Tibial artery (tissue), 4 donors: ENCODE measurements at places on chromosomes 13 and 19.

- no peak for DNase-seq
Measured at GRCh38 chr19:8085598-8086408, 33.2 kb downstream of the CCL25 start.

DNA sequence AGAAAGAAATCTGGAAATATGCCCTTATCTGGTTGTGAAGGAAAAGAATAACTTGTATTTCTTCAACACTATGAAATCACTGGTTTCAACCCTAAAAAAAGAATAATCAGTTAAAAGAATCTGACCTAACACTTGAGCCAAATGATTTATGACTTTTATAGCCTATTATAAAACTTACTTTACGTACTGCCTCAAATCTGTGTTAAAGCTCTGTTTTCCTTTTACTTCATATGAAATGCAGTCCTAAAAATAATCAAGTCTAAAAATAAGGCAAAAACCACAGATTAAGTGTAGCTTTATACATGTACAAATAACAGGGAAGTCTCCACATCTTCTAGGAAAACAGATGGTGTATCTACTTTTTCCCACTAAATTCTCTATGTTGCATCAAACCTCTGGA, 101.3 kb downstream of the VWA8 start:
- no peak for DNase-seq

DNA sequence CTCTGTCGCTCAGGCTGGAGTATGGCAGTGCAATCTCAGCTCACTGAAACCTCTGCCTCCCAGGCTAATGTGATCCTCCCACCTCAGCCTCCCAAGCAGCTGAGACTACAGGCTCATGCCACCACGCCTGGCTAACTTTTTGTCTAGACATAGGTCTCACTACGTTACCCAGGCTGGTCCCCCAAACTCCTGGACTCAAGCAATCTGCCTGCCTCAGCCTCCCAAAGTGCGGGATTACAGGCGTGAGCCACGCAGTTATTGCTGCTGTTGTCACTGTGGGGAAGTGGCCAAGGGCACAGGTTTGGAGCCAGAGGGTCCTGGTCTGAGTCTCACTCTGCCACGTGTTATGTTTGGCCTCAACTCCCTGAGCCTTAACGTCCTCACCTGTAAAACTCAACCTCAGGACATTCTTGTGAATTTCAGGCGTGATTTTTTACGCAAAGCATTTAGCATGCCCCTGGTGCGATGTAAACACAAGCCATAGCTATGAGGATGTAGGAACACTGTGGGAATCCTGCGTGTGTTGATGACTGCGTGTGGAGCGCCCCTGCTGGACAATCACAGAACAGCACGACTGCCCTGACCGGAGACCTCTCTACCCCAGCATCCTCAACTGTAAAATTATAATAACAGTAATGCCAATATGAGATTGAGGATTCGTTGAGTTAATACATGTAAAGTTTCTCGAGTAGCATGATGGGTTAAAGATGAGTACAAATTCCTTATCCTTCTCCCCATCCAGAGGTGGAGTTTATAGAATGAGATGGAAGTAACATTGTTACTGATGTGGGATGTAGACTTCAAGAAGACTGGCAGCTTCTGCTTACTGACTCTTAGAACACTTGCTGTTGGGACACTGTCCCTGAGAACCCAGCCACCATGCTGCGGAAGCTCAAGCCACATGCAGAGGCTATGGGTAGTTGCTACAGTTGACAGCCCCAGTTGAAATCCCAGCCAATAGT, 41.8 kb upstream of the PNMA8B start:
- DNase-seq, result peak; percentile 68

- no peak for DNase-seq
Measured at GRCh38 chr19:582497-583197, 7.0 kb upstream of the HCN2 start.

- no peak for DNase-seq
Measured at GRCh38 chr13:86554066-86554465, 754.8 kb upstream of the SLITRK6 start.

DNA sequence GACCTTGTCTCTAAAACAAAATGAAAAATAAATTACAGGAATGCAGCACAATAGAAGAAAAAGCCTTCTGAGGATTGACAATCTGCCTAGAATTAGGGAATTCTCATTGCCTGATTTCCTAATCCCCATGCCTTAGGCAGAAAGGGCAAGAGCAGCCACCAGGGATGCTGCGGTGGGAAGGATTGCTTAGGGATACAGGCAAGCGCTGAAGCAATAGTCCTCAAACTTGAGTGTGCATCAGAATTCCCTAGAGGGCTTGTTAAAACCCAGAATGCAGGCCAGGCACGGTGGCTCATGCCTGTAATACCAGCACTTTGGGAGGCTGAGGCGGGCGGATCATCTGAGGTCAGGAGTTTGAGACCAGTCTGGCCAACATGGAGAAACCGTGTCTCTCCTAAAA, 1.0 kb upstream of the OR7C2 start:
- no peak for DNase-seq

GRCh38 chr13:40494946-40495620, 171.4 kb downstream of the FOXO1 start:
- DNase-seq, result no peak

GRCh38 chr19:3844596-3844995, 24.2 kb downstream of the ZFR2 start:
- no peak for DNase-seq

- DNase-seq, result no peak
Measured at GRCh38 chr13:108383667-108384066, 114.1 kb downstream of the TNFSF13B start.

DNA sequence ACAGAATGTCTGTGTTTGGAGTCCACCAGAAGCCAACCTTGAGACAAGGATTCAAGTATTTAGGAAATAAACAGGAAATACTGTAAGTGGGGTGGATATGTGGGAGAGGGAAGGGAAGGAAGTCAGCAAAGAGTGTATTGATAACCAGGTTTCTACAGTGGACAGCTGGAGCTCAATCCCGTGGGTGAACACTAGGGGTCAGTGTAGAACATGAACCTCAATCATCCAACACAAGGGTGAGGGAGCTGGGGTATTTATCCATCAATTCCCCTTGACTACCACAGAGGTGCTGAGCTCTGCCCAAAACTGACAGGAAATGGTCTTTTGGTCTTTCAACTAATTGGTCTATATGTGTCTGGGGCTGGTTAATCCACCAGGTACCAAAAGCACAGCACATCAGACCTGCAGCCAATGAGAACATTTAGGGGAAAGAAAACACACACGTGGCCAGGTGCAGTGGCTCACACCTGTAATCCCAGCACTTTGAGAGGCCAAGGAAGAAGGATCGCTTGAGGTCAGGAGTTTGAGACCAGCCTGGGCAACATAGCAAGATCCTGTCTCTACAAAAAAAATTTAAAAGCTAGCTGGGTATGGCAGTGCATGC, 5.6 kb upstream of the SYDE1 start:
- DNase-seq, result no peak
